ENCODE measurements at places on chromosomes 7 and 10.

GRCh38 chr7:55241958-55242357 lies 123.2 kb upstream of the LANCL2 start:
- no peak for DNase-seq

DNA sequence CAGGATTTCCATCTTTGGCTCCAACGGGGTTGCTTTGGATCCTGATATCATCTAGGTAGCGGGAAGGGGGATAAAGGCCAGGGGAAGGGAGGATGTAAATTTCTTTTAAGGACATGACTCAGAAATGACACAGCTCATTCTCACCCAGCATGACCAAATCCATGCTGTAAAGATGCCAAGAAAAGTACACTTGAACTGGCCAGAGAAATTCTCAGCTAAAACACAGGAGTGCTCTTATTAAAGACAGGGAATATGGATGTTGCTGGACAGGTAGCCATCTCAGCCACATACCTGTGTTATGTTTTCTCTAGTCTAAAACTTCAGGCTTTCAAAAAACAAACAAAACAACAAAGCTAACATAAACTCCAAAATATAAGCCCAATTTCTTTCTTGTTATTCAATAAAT lies 68.3 kb downstream of the NAMPT start:
- no peak for DNase-seq

DNA sequence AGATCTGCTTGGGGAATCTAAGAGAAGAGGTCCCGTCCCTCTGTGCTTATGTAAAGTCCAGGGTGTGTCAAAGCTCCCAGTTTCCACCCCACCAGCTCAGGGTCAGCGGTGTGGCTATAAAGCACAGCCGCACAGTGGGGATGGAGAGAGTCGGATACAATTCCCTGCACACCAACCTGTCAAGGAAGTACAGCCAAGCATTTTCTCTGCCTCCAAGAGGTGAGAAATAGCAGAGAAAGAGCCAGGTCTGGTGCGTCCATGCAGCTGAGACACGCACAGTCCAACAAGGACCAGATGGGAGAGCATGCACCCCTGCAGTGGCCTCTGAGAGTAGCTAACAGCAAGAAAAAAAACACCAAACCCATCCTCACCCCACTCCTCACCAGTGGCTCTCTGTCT lies 61.3 kb upstream of the WAC start:
- no peak for DNase-seq

- DNase-seq: no peak
Measured at GRCh38 chr7:153476166-153476565, 576.0 kb upstream of the DPP6 start.

GRCh38 chr10:104293011-104293410 lies 24.0 kb downstream of the GSTO2 start:
- DNase-seq: no peak

DNA sequence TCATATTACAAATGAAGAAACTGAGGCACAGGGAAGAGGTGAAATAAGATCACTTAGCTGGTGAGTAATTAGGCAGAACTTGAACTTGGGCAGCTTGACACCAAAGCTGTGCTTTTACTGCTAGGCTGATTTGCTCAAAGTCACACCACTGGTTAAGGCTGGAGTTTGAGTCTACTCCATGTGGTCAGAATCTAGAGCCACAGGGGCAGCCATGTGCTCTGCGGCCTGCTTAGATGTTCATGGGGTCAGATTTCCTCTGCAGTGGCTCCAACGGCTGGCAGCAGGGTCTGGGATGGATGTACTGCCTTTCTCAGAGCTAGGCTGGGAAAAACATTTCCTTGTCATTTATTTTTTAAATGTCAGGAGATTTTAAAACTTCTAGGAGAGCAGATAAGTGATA lies 417.5 kb downstream of the KCNMA1 start:
- no peak for DNase-seq

DNA sequence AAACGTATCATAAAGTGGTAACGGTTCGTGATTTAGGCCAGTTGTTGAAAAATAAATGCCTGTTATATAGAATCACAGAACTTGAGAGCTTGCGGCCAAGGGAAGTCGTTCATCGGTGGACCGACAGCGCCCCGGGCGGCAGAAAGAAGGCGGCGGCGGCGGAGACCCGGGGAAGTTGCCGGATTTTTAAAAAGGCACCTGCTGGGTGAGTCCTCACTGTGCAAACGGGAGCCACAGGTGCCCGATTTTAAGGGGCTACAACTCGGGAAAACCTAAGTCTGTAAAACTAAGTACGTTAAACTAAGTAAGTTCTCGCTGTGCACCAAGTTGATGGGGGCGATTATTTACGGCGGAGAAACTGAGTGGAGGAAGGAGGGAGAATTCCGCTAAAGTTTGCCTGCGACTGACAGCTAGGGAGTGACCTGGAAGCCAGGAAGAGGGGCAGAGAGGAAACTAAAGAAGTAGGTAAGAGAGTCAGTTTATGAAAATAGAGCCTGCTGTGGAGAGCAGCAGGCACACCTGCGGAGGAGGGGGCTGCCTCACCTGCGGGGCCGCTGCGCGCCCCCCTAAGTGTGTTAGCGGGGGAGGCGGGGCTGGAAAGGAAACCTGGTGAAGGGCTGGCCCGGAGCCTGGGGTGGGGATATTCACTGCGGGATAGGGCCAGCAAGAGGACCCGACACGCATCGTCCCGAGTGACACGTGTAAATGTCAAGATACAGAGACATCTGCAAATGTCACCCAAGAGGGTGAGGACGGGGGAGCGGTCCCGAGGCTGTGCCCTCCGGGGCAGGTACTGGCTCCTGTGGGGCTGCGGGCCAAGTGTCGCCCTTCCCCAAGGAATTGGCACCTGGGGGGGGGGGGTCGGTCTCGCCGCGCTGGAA lies 996 bp downstream of the ADAM12 start:
- no peak for DNase-seq

GRCh38 chr7:123787220-123788007 lies 38.6 kb upstream of the WASL start:
- DNase-seq: no peak

DNA sequence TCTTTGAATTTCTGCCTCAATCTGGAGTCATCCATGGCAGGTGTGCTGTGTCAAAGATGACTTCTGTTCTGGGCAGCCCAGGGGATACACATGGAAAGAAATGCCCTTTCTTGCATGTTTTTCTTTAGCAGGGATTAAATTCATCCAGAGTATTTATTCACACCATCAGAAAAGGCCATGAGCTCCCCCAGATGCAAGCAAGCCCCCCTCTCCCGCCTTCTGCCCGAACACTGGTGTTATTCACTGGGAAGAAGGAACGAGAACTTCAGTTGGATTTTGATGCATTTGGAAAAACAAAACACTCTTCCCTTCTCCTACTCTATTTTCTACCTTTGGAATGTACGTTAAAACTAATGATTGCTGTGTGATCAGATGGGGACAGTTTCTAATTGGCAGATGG lies 1.4 kb downstream of the PLPP4 start:
- DNase-seq: no peak

DNA sequence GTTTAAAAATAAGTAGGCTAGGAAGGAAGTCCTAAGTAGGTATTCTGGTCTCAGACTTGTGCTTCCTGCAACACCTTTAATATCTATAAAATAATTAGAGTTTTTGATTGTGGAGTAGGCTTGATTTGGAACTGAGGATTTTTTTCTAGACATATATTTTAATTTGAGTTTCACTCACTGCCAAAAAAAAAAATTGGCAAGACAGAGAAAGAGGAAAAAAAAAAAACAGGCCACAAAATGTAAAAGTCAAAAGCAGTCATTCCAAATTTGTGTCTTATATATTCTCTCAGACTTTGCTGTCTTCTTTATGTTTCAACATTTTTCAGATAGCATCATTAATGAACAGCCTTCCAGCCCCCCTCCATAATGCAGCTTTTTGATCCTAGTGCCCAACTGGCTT lies 346.1 kb downstream of the NRG3 start:
- no peak for DNase-seq

DNA sequence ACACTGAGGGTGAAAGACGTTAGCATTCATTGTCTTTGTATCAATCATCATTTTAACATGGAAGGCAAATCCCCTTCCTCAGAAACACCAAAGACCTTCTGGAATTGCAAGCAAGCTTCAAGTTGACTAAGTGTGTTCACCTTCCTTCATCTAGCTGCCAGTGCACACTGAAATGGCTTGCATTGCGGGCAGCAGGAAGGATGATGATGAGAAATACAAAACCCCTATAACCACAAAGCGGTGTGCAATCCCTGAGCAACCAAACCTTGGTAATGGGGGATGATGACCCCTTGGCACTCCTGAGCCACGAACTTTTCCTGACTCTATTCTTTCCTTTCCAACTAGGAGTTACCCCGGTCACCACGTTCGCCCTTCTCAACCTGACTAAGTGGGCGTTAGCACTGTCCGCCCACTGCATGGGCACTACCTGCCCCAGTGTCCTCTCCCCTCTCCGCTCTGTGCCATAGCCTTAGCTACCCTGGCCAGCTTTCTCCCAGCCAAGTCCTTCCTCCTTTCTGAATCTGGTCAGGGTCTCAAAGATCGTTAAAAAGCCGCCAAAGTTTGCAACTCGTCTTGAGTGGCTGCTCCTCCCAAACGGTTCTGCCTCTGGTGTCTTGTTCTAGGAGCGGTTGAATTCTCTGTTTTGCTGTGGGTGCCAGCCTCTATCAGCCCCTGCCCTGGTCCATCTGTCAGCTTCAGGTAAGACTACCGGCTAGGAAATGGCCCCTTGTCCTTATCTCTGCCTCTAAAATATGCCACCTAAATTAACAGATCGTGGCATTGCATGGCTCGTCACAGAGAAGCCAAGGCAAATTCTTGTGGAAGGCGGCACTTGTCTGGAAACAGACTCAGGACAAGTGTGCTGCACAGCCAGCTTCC lies 586 bp upstream of the AOC1 start:
- no peak for DNase-seq

DNA sequence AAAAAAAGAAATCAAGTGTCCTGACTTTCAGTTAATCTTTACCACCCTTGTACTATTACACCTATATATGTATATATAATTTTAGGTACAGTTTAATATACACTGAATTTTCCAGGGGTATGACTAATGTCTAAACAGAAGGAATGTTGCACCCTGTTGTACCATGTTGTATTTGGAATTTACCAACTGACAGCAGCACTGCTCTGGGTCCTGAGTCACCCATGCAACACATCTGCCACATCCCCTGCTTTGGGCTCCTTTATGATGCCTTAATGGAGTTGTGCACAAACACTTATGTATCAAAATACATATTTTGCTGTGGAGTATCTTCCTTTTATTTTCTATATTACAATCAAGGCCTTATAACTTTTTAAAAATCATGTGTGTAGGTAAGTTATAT lies 21.2 kb downstream of the YAE1 start:
- no peak for DNase-seq

DNA sequence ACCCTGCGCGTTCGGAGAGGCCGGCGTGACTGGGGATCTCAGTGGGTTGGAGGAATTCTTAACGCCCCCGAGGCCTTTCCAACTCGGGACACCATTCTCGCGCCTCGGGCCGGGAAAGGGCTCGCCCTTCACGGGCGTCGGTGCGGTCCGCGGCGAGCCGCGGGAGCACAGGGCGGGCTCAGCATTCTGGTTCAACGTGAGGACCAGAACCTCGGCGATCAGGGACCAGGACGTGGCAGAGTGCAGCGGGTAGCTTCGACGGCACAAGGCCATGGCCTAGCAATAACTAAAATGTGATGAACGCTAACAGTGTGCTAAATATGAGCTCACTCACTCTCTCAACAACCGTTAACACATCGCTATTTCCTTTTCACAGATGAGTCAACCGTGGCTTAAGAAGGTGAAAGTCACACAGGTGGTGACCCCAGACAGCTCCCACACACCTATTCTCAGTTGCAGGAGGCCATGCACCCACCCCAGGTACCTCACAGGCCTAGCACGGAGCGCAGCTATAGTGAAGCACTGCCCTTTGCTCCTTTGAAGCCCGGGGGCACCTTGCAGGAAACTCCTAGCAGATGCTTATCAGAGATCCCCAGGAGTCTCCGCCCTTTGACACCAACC lies 4.5 kb upstream of the EMX2 start:
- DNase-seq: no peak

- DNase-seq: no peak
Measured at GRCh38 chr7:95317546-95317945, 6.8 kb downstream of the PON1 start.

DNA sequence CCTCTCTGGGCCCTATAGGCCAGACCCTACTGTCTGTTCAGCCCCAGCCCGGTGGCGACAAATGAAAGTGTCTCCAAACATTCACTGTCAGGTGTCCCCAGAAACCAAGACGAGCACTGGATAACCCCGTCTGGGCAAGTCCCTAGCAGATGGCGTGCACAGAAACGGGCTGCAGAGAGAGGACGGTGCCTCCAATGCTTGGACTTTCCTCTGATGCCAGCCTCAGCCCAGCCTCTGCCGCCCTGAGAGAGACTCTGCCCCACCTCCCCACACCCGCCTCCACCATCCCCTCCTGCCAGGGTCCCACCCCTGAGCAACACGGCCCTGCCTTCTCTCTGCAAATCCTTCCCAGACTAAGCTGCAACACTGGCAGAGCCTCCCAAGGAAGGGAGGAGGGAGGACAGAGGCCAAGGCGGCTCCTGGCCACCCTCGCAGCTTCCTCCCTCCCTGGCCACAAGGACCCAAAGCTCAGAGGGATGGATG lies 7.4 kb upstream of the LFNG start:
- no peak for DNase-seq

GRCh38 chr10:69385454-69386350 lies 31.0 kb downstream of the TACR2 start:
- DNase-seq: no peak

DNA sequence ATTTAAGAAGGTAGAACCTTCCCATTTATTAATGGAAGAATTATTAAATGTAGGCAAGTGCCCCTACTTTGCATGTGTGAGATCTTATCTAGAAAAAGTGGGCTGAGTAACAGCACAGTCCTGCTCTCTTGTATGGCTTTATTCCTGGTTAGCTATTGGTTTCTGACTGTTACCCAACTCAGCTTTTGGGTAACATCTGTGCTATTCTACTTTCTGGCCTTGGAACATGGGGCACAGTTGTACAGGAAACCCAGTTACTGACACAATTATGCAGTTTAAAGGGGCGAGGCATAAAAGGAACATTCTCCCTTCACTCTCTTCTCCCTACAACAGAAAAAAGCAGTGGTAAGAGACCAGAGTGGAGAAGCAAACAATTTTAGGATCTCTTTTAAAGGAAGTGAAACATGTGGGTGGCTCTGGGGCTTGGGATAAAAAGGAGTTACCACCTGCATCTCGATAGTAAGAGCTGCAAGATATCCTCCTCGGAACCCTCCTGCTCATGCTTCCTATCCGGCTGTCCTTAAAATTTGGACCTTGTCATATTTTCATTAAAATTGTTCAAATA lies 16.0 kb downstream of the NUDT5 start:
- DNase-seq: no peak

DNA sequence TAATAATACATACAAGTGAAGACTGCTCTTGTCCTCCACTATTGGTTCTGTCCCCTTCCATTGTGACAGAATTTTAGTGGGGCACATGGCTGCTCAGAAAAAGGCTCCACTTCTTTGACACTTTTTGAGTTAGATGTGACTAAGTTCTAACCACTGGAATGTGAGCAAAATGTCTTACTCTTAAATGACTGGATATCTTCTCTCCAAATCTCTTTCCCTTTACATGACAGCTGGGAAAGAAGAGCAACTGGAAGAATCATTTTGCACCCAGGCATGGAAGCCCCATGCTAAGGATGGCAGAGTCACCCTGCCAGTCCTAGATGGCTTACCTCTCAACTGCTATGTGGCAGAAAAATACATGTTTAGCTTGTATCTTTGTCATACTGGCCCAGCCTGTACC lies 97.7 kb downstream of the CACNA2D1 start:
- DNase-seq: no peak

GRCh38 chr10:50438049-50438936 lies 185.5 kb downstream of the SGMS1 start:
- no peak for DNase-seq

GRCh38 chr7:1995426-1995825 lies 237.3 kb downstream of the MAD1L1 start:
- DNase-seq: no peak

- no peak for DNase-seq
Measured at GRCh38 chr7:151566897-151567320, 47.2 kb upstream of the RHEB start.
